ENCODE measurements at places on chromosomes 5 and 9.

GRCh38 chr5:1851290-1851934, 31.3 kb downstream of the IRX4 start:
- no peak for DNase-seq

DNA sequence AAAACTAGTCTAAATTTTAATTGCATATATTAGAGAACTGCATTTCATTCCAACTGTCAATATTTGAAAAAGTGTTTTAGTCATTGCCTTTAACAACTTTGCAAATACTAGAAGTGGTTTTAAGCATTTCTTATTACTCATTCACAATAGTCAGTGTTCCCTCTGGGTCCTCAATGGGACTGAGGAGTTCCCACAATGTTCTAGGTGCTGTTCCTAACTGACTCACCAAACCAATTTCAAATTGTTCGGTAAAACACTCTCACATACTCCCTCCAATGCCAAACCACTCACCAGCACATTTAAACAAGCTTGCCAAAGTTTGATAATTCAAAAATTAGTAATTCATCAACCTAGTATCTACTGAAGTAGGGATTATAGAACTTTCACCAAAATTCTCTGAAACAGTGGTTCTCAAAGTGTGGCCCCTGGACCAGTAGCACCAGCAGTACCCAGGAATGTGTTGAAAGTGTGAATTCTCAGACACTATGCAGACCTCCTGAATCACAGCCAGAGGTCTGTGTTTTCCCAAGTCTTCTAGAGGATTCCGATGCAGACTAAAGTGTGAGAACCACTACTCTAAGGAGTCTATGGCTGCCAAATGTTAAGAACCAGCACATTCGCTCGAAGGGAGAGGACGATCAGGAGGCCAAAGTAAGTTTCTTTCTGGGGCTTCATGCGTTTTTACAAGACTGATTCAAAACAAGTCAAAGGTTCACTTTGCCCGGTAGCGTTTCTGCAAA, 72.8 kb downstream of the APBA1 start:
- DNase-seq, result no peak

DNA sequence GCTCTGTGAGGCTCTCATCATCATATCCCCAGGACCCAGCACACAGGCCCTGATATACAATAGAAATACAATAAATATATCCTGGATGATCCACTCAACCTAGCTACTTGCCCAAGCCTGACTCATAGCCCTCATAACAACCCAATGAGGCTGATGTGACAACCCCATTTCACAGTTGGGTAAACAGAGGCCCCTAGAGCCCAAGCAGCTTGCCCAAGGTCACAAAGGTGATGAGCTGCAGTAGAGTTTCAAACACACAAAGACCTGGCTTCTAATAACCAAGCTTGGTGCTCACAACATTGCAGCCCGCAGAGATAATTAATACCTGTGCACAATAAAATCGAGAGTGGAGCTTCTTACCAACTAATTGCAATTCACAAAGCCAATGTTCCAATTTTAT, 3.2 kb upstream of the AKNA start:
- no peak for DNase-seq

DNA sequence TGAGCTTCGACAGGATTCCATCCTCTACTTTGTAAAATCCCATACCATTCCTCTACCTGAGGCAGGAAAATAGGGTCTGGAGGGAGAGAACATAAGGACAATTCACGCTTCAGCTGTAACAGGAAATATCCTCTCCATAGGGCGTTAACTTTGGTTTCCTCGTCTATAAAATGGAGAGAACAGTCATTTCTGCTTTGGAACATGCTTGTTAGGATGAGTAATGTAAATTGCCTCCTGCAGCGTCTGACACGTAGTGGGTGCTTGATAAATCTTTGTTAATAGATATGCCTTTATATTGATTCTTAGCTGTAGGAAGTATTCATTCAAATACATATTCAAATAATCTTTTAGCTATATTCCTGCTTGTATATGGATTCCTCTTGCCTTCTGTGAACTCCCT, 711 bp upstream of the SUB1 start:
- DNase-seq, result no peak

DNA sequence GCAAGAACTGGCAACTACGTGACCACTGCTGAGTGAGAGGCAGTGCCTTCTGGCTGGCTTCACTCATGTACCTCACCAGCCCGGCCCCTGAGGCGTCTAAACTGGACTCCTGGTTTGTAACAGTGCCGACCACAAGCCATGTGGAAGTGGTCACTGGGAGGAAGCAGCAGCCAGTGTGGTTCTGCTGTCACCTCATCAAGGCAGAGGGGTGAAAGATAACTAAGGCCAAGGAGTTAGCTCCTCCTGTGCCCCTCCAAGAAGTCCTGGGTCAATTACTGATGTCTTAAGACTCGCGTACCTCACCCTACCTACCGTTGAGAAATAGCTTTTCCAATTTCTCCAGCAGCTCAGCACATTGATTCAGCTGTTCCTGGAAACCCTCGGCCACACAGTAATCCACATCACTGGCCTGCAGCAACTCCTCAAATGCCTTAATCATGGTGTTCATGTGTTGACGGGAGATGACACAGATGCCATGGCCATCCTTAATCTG, 142.9 kb downstream of the CDK5RAP2 start:
- no peak for DNase-seq

DNA sequence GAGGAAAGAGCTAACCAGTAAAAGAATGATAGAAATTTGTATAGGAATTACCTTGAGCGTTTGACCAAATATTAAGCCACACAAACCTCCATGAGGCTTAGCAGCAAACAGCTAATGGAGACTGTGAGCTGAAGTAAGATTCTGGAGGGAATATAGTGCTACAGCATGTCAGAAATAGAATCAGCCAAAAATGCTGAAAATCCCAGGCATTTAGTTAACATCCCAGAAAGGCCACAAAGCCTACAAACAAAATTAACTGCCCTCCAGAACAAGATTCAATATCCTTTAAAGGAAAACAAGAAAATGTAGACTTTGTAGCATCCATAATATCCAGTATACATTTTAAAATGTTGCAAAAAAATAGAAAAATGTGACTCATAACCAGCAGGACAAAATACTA, 257.8 kb upstream of the TUSC1 start:
- no peak for DNase-seq

DNA sequence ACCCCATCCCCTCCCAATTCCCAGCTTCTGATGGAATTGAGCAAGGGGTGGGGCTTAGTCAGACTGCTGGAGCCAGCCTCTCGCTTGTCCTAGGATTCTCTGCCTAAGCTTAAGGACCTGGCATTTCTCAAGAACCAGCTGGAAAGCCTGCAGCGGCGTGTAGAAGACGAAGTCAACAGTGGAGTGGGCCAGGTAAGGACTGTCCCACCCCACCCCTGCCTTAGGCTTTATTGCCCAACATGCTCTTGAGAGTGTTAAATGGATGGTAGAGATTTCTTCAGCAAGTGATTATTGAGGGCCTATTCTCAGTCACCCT, 1.1 kb downstream of the SLC35A4 start:
- no peak for DNase-seq

DNA sequence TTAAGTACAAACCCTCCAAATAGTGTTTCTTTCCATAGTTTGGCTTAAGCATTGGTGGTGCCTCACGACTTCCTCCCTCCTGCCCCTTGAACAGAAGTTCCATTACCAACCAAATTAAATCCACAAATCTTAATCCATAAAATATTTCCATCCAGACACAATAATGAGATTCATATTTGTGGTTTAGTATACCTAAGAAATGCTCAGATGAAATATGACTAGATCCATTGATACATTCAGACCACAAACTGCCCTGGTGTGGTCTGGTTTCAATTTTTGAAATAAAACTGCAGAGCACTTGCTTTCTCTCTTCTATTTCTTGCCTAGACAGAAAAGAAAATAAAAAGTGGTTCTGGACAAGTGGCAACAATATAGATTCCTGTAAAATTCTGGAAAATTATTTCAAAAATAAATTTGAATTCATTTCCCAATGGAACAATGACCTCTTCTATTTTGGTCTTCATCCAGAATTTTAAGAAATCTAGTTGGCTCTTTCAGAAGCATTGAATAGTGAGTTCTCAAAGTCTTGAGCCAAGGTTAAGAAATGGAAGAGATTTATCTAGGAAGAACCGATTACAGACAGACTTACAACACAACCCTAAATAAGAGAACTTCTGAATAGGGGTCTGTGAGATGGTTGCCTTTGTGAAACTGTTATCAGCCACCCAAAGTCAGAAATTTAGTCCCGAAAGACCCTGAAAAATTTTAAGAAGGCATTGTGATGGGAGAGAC, 14.0 kb downstream of the TNC start:
- no peak for DNase-seq

DNA sequence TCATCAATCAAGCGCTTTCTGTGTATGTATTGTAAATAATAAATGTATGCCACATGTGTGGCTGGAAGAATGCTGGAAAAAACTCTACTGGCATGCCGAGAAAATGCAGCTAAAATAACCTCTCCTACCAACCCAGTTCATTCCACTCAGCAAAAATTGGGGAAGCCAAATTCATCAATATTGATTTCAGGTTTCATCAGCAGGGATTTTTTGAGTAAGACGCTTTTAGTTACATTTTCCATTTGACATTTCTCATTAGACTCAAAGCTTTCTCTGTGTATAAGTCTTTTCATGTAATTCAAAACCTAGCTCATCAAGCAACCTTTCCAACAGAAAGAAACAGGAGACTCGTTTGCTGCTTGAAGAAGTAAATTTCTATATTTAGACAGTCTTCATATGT, 338.1 kb downstream of the DMRT2 start:
- DNase-seq, result no peak

- no peak for DNase-seq
Measured at GRCh38 chr5:43401827-43402226, 10.4 kb downstream of the CCL28 start.

DNA sequence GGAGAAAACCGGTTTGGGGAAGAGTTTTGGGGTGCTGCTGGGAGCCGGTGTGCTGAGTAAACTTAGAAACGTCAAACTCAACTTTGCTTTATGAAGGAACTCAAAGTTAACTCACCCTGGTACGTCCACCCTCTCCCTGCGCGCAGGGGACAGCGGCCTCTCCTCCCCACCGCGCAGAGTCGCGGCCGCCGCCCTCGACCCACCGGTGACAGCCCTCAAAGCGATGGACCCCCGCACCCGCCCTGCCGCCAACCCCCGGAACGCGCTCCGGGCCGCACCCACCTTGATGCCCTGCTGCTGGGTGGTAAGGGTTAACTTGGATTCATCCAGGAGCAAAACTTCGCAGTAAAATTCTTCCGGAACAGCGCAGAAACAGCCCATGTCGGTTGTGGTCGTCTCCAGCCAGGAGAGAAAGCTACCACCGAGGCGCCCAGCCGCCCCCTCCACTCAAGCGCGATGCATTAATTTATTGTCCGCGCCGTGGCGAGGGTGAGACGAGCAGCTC, 366 bp downstream of the EPB41L4A start:
- DNase-seq, result no peak

GRCh38 chr9:4640027-4640426, 22.1 kb upstream of the PLPP6 start:
- no peak for DNase-seq

DNA sequence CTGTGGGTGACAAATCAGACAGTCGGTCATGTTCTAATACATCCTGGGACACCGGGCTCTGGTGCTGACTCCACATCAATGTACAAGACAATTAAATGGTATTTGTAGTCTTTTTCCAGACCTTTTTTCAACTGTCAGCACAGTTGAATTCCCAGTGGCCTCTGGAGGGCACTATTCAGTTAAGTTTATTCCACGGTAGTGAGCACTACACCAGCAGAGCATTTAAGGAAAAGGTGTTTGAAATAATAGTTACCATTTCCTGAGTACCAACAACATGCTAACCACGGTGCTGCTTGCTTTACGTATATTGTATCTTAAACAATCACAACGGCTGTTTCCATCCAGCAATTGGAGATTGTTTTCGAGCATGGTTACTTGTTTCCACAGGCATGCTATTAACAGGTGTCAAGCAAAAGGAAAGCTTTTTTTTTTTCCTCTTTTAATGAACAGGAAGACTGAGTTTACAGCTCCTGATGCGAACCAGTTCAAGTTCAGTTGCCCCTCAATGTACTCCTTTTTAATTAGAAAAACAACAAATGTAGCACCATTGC, 186.7 kb downstream of the PDZD2 start:
- DNase-seq, result peak; percentile 19

DNA sequence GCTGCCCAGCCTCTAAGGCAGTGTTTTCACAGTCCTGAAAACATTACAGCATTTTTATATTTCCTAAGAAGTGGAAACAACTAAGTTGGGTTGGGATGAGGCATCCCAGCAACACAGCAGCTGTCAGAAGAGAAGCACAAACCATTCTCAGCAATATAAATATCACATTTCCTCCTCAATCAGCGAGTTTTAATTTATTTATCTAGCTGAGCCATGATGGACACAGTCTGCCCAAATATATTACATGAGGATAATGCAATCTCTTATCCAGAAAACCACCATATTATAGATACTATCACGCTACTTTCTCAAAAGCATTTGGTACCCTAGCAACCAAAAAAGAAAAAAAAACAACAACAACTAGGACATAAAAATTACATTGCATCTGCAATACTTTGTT, 158.5 kb downstream of the FSTL4 start:
- no peak for DNase-seq

- DNase-seq, result no peak
Measured at GRCh38 chr9:7811677-7812076, 12.1 kb upstream of the DMAC1 start.

- no peak for DNase-seq
Measured at GRCh38 chr5:43014522-43014921, 25.6 kb downstream of the ANXA2R start.

- DNase-seq, result no peak
Measured at GRCh38 chr5:90297045-90297764, 112.4 kb downstream of the CETN3 start.

- no peak for DNase-seq
Measured at GRCh38 chr9:9820436-9820835, 792.4 kb downstream of the PTPRD start.

DNA sequence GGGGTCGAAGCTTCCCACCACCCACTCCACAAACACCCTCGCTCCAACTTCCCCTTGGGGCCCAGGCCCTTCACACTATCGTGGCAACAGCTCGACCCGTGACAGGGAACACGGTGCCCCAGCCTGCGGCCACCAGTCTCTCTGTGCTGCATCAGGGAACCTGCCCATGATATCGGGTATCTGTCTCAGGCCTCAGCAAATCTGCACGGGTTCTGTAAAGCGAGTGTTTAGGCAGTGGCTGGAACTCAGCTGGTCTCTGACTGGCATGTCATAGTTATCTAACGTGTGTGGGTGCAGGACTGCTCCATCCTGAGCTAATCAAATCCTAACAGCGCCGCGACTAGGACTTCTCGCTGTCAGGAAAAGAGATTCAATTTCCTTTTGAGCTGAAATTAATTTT, 42.9 kb downstream of the DBH start:
- no peak for DNase-seq

- DNase-seq, result no peak
Measured at GRCh38 chr9:129629251-129629820, 3.4 kb downstream of the NTMT1 start.

GRCh38 chr9:78572266-78572665, 275.3 kb downstream of the PSAT1 start:
- no peak for DNase-seq

- no peak for DNase-seq
Measured at GRCh38 chr9:101442736-101443135, 7.2 kb upstream of the ALDOB start.

GRCh38 chr5:163459462-163459818, 462 bp downstream of the NUDCD2 start:
- peak; percentile 49 for DNase-seq

- no peak for DNase-seq
Measured at GRCh38 chr5:98543490-98543889, 230.0 kb upstream of the RGMB start.
